CD4-positive, alpha-beta T cell (primary cell): ENCODE measurements at places on chromosomes 3 and 15. TPM values are rescaled to one million over a fixed set of nuclear protein-coding genes. Genes with fewer than 3 reads are reported as not detected.

SYNPR gene
- total RNA-seq, result not detected

CLDN18 gene
- not detected for total RNA-seq

POPDC2 gene
- 2.6 TPM for total RNA-seq

CELF6 gene
- 2.4 TPM for total RNA-seq

FBXO40 gene
- total RNA-seq, result not detected

HYAL1 gene
- 0.38 TPM for total RNA-seq

GPR160 gene
- total RNA-seq, result 5.7 TPM

RNF7 gene
- total RNA-seq, result 60.7 TPM
